ENCODE measurements at places on chromosomes 1 and 21. TPM values are rescaled to one million over a fixed set of nuclear protein-coding genes. Genes with fewer than 3 reads are reported as not detected.

The IGSF9 gene
- 0.28 TPM for polyA plus RNA-seq

The OR14K1 gene
- polyA plus RNA-seq, result not detected

The FMOD gene
- polyA plus RNA-seq, result 75.8 TPM

The MPL gene
- 0.22 TPM for polyA plus RNA-seq

The CYP2J2 gene
- polyA plus RNA-seq, result 96.4 TPM

The CHTOP gene
- polyA plus RNA-seq, result 98.0 TPM

The SYCP1 gene
- polyA plus RNA-seq, result not detected

The TAS1R1 gene
- polyA plus RNA-seq, result 5.5 TPM

The SLAMF9 gene
- not detected for polyA plus RNA-seq

- DNase-seq, result no peak
Measured at GRCh38 chr1:66626261-66626660, 92.3 kb downstream of the SGIP1 start.

GRCh38 chr1:152118915-152119314 lies 3.7 kb upstream of the TCHH start:
- no peak for DNase-seq

GRCh38 chr1:195745189-195746010 lies 862.8 kb downstream of the KCNT2 start:
- no peak for DNase-seq

DNA sequence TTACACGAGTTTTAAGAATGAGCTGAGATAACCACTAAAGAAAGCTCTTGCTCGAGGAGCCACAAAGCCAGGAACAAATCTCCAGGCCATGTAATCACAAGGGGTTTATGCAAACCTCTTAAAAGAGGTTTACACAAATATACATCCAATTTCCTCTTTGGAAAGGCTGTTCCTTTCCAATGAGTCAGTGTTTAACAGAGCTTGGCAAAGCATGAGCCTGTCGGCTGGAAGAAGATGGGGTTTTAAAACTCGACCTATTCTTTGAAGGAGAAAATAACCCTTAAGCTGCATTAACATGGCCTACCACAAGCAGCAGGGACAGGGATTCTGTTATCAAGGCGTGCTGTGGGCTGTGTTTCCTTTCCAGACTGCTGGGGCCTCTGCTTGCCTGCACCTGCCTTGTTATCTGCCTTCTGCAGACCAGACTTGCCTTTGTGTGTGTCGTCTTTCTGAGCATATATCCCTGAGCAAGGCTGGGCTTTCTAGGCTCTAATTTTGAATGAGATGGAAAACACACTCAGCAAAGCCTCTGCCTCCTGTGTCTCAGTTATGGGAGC lies 40.6 kb upstream of the CYP2J2 start:
- DNase-seq, result no peak

GRCh38 chr1:6660415-6661049 lies 35.9 kb downstream of the THAP3 start:
- no peak for DNase-seq

DNA sequence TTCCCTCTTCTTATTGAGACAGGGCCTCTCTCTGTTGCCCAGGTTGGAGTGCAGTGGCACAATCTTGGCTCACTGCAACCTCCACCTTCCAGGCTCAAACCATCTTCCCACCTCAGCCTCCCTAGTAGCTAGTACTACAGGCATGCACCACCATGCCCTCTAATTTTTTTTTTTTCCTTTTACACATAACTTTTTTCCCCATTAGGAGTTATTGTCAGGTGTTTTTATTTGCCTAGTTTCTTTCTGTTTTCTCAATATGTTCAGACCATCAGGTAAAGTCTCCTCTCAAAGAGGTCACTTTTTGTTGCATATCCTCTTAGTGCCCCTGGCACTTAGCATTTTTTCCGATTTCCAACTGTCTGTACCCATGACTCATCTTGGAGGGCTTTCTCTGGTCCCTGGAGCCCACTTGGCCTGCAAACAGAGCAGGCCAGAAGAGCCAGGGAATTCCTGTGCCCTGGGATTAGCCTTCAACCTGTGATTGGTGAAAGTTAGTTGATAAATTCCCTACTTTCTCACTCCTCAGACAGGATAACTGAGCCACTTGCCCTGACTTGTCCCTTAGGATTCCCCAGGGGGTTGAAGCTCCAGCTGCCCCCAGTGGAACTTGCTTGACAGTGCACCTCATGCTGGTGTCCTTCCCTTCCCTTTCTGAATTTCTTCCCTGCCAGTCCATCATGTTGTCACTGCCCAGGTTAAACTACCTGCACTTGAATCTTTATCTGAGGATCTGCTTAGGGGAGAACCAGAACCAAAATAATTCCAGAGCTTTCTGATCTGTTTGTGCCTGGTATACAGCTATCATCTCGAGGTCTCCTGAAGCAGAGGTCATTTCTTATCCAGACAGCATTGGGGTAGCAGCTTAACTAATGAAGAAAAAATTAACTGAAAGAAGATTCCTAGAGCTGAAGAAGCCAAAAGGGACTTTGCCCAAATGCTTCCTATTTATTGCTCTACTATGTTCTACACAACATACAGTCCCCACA lies 2.4 kb downstream of the NTPCR start:
- DNase-seq, result no peak

GRCh38 chr21:46411691-46412090 lies 47.0 kb upstream of the DIP2A start:
- DNase-seq, result no peak

All from forelimb muscle (tissue), 1 donor.